Amygdala (tissue), 56 donors: ENCODE measurements at places on chromosomes 11 and 22.

- DNase-seq: no peak
Measured at GRCh38 chr11:98549571-98549970, 471.2 kb upstream of the CNTN5 start.

GRCh38 chr22:44927463-44928135 is 82.2 kb downstream of the PHF21B start:
- DNase-seq: no peak

- DNase-seq: no peak
Measured at GRCh38 chr11:82398300-82398815, 335.3 kb downstream of the FAM181B start.

GRCh38 chr11:112440518-112440917 is 179.9 kb upstream of the PLET1 start:
- DNase-seq: no peak

DNA sequence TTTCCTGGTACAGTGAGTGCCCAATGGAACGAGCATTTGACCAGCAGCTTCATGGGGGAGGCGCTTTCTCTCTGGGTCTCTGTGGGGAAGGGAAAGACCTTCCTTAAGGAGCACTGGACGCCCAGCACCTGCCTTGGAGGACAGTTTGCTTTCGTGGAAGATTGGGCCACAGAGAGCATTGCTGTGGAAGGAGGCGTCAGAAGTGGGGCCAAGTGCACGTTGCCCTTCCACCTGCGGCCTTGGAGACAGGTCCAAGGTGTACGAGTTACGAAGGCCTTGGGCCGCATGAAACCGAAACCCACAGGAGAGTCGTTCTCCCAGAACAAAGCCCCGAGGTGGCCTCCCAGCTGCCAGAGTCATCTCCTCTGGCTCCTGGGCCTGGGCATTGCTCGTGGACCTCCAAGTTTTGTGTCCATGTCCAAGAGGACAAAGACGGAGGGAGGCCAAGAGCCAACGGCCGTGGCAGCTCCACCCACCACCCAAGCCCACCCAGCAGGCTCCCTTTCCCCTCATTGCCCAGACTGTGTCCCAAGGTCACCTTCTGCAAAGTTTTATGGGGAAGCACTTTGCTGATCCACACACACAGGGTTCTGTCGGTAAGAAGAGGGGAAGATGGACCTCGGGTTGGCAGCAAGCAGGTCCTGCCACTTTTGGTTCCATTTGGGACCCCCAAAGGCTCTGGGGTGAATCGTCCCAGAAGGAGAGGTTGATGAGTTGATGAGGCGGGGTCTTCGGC is 5.8 kb upstream of the NLRP6 start:
- no peak for DNase-seq

DNA sequence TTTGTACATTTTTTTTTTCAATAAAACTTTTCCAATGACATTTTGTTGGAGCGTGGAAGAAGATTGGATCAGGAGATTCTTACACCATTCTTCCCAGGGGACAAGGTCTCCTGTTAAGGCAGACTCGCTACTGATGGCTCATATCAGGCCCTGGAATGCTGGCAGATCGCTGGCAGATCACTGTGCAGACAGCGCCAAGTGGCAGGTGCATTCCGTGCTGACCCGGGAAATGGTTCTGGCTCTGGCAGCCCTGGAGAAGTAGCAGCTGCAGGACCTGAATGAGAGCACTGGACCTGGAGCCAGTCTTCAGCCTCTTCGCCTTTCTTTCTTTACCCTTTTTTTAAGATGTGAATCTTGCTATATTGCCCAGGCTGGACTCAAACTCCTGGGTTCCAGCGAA is 10.7 kb downstream of the SERPINH1 start:
- DNase-seq: no peak

- no peak for DNase-seq
Measured at GRCh38 chr22:26330971-26331625, 98.0 kb upstream of the ASPHD2 start.

DNA sequence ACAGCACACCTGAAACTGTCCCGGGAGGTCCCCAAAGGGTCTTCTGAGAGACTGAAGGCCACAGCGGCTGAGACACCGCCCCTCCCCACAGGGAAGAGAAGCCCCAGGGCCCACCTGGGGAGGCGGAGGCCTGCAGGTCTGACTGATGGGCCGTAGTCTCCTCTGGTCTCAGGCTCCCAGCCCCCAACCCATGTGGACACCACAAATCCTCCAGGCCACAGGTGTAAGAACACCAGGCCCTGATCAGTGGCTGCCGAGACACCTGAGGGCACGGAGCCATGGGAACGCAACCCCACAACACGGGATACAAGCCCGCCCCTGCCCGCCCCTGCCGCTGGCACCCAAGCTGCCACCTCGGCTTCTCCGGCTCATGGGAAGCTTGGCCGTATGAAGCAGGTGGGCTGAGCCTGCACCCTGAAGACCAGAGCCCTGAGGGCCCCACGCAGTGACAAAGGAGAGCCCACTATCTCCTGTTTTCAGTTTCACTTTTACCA is 46.3 kb downstream of the BRD1 start:
- no peak for DNase-seq

DNA sequence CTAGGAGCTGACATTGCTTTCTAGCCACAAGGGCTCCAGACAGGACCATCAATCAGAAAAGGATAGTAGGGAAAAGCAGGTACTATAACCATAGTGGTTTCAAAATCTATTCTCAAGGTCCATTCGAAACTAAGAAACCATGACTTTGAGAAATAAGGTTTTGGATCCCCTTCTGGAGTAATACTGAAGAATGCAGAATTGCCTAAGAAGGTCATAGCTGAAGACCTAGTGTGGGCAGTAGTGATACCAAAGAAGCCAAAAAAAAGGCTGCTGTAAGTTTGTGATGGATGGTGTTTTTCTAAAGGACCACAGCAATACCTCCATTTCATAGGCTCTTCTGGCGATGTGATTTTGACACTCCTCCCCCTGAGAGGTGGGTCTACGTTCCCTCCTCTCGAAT is 163.1 kb downstream of the MAML2 start:
- no peak for DNase-seq

DNA sequence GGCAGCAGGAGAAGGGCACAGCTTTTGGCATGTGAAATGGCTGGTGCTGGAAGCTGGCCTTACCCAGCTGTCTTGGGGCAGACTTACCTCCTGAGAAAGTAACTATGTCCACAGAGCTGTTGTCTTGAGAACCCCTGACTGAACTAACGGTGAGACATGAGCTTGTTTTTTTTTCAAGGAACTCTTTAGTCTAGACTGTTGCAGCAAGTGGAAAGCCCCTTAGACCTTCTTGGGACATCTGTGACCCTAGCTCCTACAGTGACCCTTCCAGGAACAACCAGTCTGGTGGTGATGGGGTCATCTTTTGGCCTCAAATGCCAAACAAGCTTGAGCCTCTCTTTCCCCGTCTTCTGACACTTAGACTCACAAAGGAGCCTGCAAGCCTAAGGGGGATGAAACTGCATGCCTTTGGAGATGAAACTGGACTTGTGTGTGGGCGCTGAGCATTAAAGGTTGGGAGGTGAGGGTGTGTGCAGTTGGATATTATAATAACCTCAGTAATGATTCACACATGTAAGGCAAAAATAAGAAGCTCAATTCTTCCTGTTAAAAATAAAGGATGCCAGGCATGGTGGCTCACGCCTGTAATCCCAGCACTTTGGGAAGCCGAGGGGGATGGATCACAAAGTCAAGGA is 35.4 kb downstream of the SDHD start:
- DNase-seq: no peak

DNA sequence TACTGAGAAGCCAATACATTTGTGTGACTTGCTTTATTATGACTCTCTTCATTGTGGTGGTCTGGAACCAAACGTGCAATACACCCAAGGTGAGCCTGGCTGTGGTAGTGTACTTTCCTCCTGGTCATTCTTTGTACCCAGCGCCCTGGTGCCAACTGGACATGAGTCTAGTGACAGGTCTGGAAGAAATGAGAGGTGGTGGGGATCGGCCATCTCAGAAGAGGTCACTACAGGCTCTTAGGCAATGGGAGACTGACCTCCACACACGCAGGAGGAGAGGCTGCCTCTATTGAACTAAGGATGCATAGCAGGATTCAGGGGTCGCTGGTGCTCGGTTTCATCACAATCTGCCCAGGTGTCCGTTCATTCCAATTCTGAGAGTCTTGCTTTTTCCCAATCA is 56.4 kb upstream of the RTL6 start:
- no peak for DNase-seq

DNA sequence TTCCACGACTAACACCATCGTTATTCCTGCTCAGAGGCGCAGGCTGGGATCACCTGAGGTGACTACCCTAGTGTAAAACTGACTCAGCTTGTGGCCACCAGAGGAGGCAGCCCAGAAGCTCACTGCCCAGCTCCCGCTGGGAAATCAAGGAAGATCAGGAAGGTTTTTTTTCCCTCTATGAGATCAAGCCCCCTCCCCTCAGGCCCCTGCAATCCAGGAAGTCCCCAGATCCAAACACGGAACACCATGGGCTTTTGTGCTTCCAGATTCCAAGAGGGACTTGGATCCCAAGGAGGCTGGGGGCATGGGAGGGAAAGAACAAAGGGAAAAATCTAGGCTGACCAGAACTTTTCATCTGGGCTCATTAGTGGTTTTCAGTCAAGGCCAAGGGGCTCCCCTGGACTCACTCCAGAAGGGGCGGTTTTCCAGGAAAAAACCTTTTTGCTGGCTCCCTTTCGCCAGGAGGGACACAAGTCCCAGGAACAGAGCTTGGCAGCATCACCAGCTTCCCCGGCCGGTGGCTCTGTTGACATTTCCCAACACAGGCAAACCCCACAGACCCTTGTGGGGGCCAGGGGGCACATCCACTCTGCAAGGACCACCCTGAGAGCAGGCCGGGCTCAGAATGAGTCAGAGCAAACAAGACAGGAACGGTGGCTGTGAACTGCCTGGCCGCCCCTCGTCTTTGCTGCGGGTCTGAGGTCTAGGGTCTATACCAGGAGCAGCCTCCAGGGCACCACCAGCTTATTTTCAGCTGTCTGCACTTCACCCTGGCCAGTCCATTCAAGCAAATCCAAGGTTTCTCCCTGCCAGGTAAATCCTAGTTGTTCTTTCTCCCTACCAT is 36.8 kb downstream of the MYH9 start:
- peak; percentile 74 for DNase-seq

DNA sequence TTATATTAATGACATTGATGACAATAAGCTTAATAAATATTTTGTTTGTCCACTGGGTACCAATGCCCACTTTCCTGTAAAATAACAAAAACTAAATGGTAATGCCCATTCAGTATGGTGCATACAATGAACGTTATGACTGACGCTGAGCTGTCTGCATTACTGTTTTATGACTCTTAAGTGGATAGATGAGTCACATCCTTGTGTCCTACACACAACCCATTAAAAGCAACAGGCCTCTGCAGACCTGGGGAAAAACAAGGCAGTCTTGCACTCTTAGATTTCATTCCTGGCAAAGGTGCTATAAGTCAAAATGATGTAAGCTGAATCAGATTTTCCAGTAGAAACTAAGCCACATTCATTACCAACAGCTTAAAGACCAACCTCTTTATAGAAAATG is 176.3 kb upstream of the TMEM45B start:
- DNase-seq: no peak
